ENCODE measurements at places on chromosomes 5 and 9. TPM values are rescaled to one million over a fixed set of nuclear protein-coding genes. Genes with fewer than 3 reads are reported as not detected.

The GRIN3A gene
- not detected for total RNA-seq

The GRM6 gene
- not detected for total RNA-seq

The MED7 gene
- total RNA-seq, result 17.2 TPM

GRCh38 chr9:89715318-89715858 lies 110.6 kb downstream of the GADD45G start:
- no peaks in the 10 kb centered on the region for H3K36me3 ChIP-seq
- H3K27ac ChIP-seq, result peak overlapping the region; percentile 57
- H3K4me1 ChIP-seq, result peaks cover 33% of the 10 kb centered on the region
- no peak for DNase-seq

DNA sequence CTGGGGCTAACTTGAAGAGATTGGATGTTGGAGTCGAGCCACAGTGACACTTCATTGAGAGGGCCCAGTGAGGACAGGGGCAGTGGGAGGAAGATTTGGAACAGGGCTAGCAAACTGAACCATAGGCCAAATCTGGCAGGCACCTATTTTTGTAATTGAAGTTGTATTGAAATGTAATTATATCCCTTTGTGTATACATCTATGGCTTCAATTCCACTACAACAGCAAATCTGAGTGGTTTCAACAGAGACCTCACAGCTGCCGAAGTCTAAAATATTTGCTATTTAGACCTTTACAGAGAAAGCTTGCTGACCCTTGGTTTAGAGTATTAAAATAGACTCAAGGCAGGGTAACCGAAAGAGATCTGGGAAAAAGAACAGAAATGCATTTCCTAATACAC lies 4.7 kb upstream of the TNFSF8 start:
- no peak overlapping the region for H3K27ac ChIP-seq
- no peaks in the 10 kb centered on the region for H3K27me3 ChIP-seq
- H3K36me3 ChIP-seq, result peaks cover 5% of the 10 kb centered on the region
- H3K4me1 ChIP-seq, result peaks cover 36% of the 10 kb centered on the region
- DNase-seq, result no peak

DNA sequence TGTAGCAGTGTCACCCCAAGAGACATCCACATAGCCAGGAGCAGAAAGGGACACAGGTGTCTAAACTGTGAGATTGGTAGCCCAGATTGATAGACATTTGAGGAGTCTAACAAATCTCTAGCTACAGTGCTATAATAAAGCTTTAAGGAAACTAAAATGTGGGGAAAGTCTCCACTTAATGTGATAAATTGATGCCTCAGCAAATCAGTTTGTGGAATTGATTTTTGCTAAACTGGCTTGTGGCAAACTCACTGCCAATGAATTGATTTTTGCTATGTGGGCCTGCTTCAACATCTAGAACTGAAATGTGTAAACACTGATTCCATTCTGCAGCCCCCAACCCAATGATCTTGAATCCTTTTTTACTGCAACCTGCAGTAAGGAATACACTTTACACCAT lies 16.8 kb upstream of the MAP3K1 start:
- H3K36me3 ChIP-seq, result no peaks in the 10 kb centered on the region
- peaks cover 2% of the 10 kb centered on the region for H3K27me3 ChIP-seq
- no peak for DNase-seq
- H3K4me3 ChIP-seq, result no peak overlapping the region

DNA sequence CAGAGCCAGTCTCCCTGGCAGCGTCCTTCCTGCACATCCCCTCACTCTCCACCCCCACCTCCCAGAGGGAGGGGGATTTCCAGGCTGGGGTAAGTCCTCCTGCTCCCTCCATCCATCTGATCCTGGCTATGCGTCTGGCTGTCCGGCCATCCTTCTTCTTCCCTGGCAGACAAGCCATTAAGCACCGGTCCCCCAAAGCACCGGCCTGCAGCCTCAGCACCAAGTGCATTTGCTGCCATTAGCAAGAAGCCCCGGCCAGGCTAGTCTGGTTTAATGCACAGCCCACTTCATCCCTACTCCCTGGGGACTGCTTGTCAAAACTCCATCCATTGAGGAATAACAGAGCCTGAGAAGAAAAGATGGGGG lies 208.7 kb upstream of the IER5L start:
- H3K27me3 ChIP-seq, result no peaks in the 10 kb centered on the region
- H3K4me3 ChIP-seq, result no peak overlapping the region
- no peak for DNase-seq
- H3K4me1 ChIP-seq, result no peaks in the 10 kb centered on the region
- H3K27ac ChIP-seq, result no peak overlapping the region
- H3K36me3 ChIP-seq, result no peaks in the 10 kb centered on the region

GRCh38 chr9:124146031-124146561 lies 111.7 kb upstream of the NEK6 start:
- H3K4me3 ChIP-seq, result no peak overlapping the region
- peak overlapping the region; percentile 20 for H3K27ac ChIP-seq
- DNase-seq, result peak; percentile 41
- H3K4me1 ChIP-seq, result peaks cover 13% of the 10 kb centered on the region
- no peaks in the 10 kb centered on the region for H3K36me3 ChIP-seq

GRCh38 chr5:154917757-154918156 lies 20.3 kb downstream of the GEMIN5 start:
- H3K4me3 ChIP-seq, result no peak overlapping the region
- no peak overlapping the region for H3K27ac ChIP-seq
- no peaks in the 10 kb centered on the region for H3K27me3 ChIP-seq

- H3K36me3 ChIP-seq, result peaks cover 11% of the 10 kb centered on the region
- no peak overlapping the region for H3K4me3 ChIP-seq
- H3K4me1 ChIP-seq, result no peaks in the 10 kb centered on the region
Observed at GRCh38 chr5:116144103-116144502, 59.3 kb downstream of the COMMD10 start.

DNA sequence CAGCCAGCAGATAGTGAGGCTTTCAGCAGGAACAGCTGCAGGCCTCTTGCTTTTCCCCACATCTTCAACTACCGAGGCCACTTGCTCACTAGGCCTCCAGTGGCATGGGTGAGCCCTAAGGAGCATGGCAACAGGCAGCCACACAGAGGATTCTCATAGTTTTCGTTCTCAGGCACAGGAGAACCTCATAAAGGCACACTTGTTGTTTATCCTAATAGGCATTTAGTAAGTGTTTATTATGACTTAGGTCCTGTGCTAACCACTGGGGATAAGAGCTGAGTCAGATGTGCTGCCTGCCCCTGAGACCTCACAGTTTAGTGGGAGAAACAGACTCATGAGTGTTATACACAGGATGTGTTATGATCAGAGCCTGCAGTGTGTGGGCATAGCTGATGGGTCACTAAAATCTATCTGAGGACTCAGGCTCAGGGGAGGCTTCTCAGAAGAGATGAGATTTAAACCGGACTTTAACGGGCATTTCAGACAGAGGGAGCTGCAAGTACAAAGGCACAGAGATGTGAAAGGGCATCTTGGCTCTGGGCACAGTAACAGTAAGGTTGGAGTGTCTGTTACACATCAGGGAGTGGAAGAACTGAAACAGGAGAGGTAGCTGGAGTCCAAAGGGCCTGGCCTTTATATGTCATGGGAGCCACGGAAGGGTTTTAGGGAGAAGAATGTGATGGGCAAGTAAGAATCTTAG lies 21.0 kb upstream of the HEMGN start:
- H3K27ac ChIP-seq, result no peak overlapping the region
- no peak overlapping the region for H3K4me3 ChIP-seq
- peak; percentile 20 for DNase-seq
- no peaks in the 10 kb centered on the region for H3K27me3 ChIP-seq

DNA sequence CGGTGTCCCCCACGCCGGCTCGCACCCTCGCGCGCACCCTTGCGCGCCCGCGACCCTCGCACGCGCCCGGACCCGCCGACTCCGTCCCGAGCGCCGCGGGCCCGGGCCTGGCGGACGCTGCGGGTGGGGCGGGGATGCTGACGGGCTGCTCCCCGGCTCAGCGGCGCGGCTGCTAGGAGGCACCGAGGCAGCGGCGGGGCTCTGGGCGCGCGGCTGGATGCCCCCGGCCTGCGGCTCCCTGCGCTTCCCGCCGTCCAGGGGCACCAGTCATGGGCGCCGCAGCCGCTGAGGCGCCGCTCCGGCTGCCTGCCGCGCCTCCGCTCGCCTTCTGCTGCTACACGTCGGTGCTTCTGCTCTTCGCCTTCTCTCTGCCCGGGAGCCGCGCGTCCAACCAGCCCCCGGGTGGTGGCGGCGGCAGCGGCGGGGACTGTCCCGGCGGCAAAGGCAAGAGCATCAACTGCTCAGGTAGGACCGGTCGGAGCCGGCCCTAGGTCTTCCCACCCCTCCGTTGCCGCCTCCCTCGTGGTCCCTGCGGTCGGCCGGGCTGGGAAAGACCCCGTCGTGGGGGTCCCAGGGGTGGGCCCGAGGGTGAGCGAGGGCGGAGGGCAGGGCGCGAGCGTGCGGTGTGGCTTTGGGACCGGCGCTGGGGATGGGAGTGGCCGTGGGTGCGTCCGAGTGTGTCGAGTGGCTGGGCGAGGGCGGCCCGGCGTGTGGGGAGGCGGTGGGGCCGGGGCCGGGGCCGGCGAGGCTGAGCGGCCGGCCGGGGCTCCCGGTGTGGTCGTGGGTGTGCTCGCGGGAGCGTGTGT lies 530 bp downstream of the TMEFF1 start:
- DNase-seq, result peak; percentile 43
- peaks cover 3% of the 10 kb centered on the region for H3K4me1 ChIP-seq
- peak overlapping the region; percentile 58 for H3K4me3 ChIP-seq
- peaks cover 20% of the 10 kb centered on the region for H3K27me3 ChIP-seq

GRCh38 chr9:116142706-116143492 lies 10.7 kb upstream of the PAPPA start:
- H3K4me3 ChIP-seq, result no peak overlapping the region
- H3K27ac ChIP-seq, result no peak overlapping the region
- peaks cover 4% of the 10 kb centered on the region for H3K27me3 ChIP-seq
- no peaks in the 10 kb centered on the region for H3K36me3 ChIP-seq

GRCh38 chr9:137784046-137784445 lies 93.5 kb upstream of the CACNA1B start:
- H3K4me3 ChIP-seq, result no peak overlapping the region
- no peaks in the 10 kb centered on the region for H3K27me3 ChIP-seq
- no peak for DNase-seq
- H3K27ac ChIP-seq, result no peak overlapping the region
- H3K36me3 ChIP-seq, result peaks cover 21% of the 10 kb centered on the region

GRCh38 chr9:137049544-137050449 lies 3.8 kb upstream of the NPDC1 start:
- peaks cover 40% of the 10 kb centered on the region for H3K27me3 ChIP-seq
- peak; percentile 79 for DNase-seq

- no peaks in the 10 kb centered on the region for H3K27me3 ChIP-seq
- peaks cover 16% of the 10 kb centered on the region for H3K36me3 ChIP-seq
- H3K4me1 ChIP-seq, result peaks cover 33% of the 10 kb centered on the region
- DNase-seq, result no peak
- H3K4me3 ChIP-seq, result no peak overlapping the region
- no peak overlapping the region for H3K27ac ChIP-seq
Observed at GRCh38 chr5:177003649-177004048, 2.9 kb downstream of the UIMC1 start.

Measured in activated CD4-positive, alpha-beta memory T cell treated with anti-CD3 and anti-CD28 coated beads for 36 hours (primary cell).